Umbilical cord (tissue), 2 donors: ENCODE measurements at places on chromosomes 6 and 20.

GRCh38 chr20:29299811-29300578 is 1957.5 kb upstream of the DEFB115 start:
- no peak for DNase-seq

GRCh38 chr20:43513931-43514647 is 6.6 kb downstream of the L3MBTL1 start:
- peak; percentile 99 for DNase-seq

DNA sequence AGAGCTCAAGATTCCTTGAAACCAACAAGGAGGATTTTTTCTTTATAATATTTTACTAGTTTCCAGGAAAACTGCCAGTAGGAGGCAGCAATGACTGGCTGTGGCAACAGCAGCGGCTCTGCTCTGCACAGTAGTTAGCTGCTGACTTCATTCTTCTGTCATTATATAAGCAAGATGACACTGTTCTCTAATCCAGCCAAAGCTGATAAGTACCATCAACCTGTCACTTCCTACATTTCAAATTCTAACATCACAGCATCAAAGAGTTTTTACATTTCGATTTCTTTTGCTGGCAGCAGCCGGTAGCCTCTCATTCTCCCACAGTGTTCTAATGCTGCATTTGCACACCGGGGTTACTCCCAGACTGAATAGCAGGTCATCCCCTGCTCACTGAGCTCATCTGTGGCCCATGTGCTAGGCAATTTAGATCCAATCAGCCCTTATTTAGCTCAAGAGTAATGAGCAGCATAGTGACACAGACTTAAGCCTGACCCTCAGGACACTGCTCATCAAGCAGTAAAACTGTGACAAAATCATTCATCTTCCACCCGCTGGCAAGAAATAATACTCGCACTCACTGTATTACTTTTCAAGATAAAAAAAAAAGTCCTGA is 67.8 kb downstream of the MMS22L start:
- peak; percentile 78 for DNase-seq

- no peak for DNase-seq
Measured at GRCh38 chr6:57147401-57147800, 24.7 kb upstream of the BAG2 start.

DNA sequence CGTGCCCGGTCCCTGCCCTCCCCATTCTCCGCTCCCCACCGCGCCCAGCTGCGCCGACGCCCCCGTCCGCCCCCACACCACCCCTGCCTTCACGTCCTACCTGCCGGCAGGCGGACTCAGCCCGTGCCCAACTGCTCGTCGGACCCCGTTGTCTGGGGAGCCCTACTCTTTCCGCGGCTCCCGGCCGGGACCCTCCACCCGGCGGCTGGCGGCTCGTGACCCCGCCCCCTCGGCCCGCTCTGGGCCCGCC is at the start of gene SERAC1:
Gene SERAC1, minus strand, starts transcription at position 223 of the 250 bp plus-strand sequence. CDS start 9,899 bp downstream, outside the sequence.
- no peak for DNase-seq

DNA sequence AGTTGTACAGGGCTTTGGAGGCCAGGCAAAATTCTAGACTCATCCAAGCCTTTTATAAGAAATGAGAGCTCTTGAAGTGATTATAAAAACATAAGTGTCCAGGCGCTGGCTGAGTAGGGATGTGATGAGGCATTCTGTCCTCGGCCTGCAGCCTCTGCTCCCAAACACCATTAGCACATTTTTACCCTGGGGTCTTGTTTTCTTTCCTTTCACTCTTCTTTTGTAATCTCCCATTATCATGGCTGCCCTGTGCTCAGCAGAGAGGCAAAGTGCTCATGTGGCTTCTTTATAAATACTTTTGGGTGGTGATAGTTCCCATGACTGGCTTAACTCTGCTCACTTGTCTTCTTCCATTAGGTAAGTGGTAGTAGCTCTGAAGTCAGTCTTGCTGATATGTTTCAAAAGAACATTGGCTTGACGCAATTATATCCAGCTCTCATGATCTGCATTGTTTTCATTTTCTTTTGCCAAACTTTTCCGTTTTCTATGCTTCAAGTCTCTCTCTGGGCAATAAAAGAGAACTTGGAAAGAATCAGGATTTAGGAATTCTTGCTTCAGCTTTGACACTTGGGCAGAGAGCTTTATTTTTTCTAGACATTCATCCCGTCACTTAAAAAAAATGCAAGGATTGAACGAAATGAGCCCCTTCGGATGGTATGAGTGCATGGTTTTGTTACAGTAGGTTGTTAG is 61.1 kb downstream of the CAP2 start:
- DNase-seq: peak; percentile 44
